ENCODE measurements at places on chromosomes 4 and X. TPM values are rescaled to one million over a fixed set of nuclear protein-coding genes. Genes with fewer than 3 reads are reported as not detected.

The HMX1 gene
- total RNA-seq = not detected

The PPP1R3F gene
- 1.6 TPM for total RNA-seq

The GPRIN3 gene
- total RNA-seq = 0.69 TPM

The CXCL6 gene
- total RNA-seq = under 0.01 TPM

The TMEM31 gene
- 0.09 TPM for total RNA-seq

The GNRHR gene
- not detected for total RNA-seq
